ENCODE measurements at places on chromosomes 6 and 20.

GRCh38 chr6:137685798-137686375 lies 181.2 kb upstream of the TNFAIP3 start:
- no peak for DNase-seq

GRCh38 chr6:165835410-165835851 lies 172.4 kb upstream of the PDE10A start:
- DNase-seq: no peak

DNA sequence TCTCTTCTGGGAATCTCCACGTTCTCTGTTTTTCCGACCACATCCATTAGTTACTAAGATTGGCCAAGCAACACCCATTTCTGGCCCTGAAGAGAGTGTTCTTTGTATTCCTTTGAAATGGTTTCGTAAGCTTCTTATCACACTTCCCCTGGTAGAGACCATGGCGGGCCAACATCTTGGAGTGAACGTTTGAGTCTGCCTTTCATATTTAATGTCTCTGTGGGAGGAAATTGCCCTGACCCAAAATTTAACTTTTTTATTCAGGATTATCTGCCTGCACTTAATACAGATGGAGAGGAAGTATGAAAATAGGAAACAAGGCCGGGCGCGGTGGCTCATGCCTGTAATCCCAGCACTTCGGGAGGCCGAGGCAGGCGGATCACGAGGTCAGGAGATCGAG lies 177.0 kb upstream of the SNX9 start:
- DNase-seq: no peak

DNA sequence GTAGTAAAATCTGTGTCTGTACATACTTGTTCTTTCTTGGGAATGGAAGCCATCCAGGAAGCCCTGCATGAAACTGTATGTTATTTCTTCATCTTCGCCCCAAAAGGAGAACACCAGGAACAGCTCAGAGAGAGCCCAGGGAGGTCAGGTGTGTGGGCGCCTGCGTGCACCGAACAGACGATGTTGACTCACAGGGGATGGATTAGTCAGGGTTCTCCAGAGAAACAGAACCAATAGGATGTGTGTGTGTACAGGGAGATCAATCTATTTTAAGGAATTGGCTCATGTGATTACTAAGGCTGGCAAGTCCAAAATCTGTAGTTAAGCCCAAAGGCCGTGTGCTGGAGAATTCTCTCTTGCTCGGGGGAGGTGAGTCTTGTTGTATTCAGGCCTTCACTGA lies 45.7 kb downstream of the RNASET2 start:
- DNase-seq: no peak

GRCh38 chr6:54058236-54058635 lies 53.0 kb upstream of the MLIP start:
- DNase-seq: no peak

GRCh38 chr6:52590152-52590891 lies 13.5 kb upstream of the TRAM2 start:
- no peak for DNase-seq

GRCh38 chr6:44035621-44036020 lies 91.6 kb downstream of the MRPL14 start:
- DNase-seq: no peak

GRCh38 chr6:10140136-10140535 lies 274.7 kb downstream of the TFAP2A start:
- no peak for DNase-seq

GRCh38 chr6:32116674-32117073 lies 7.5 kb upstream of the TNXB start:
- no peak for DNase-seq

GRCh38 chr6:35258336-35258735 lies 1.2 kb upstream of the ZNF76 start:
- no peak for DNase-seq

All from GM18507 (cell line).